ENCODE measurements at places on chromosomes 3 and 15. TPM values are rescaled to one million over a fixed set of nuclear protein-coding genes. Genes with fewer than 3 reads are reported as not detected.

GRCh38 chr15:55221090-55222011, 24.6 kb upstream of the RSL24D1 start:
- peak; percentile 51 for DNase-seq

GRCh38 chr3:169841171-169841570, 28.5 kb upstream of the LRRC34 start:
- peak; percentile 74 for DNase-seq

GRCh38 chr3:134350266-134350665, 24.0 kb downstream of the AMOTL2 start:
- no peak for DNase-seq

GRCh38 chr3:107969994-107970819, 120.6 kb downstream of the CD47 start:
- no peak for DNase-seq

DNA sequence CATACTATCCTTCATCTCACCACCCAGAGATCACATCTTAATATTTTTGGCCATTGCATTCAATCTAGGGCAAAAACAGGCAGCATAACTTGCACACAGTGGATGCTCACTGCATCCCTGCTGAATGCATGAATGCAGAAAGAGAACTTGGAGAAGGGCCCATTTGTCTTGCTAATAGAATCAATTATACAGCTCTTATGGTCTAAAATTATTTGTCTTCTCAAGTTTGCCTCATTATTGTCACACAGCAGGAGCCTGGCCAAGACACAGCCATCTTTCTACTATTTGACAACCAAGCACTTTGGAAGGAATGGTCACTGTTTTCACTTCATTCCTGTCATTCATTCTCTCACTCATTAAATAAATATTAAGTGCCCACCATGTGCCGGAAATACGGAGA, 1.2 kb upstream of the ARHGEF26 start:
- no peak for DNase-seq

GRCh38 chr3:169550284-169550683, 113.2 kb downstream of the MECOM start:
- DNase-seq = no peak

- no peak for DNase-seq
Observed at GRCh38 chr3:150419076-150419868, 11.2 kb downstream of the TSC22D2 start.

DNA sequence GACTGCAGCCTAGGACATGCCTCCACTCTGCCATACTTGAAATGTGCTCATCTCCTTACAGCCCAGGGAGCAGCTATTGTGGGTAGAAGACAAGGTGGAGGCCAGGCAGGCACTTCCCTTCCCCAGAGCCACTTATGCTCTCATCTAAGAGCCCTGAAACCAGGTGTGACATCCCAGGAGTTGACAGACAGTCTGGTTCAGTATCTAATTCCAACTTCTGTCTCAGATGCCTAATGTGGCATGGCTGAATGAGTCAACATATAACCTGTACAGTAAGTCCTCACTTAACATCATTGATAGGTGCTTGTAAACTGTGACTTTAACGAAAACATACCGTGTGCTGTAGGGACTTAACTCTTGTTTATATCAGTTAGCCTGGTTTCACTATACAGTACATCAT, 1.2 kb upstream of the CAPN3 start:
- DNase-seq = no peak

TNNC1 gene
- total RNA-seq = 5.0 TPM

CRTC3 gene
- 12.4 TPM for total RNA-seq

C3orf20 gene
- total RNA-seq = 3.6 TPM

MEIS2 gene
- 31.0 TPM for total RNA-seq

LRTM1 gene
- total RNA-seq = not detected

MRPL47 gene
- total RNA-seq = 42.5 TPM

GMNC gene
- total RNA-seq = not detected

TPRG1 gene
- not detected for total RNA-seq
